Aorta (tissue), 5 donors: ENCODE measurements at places on chromosomes 3 and 15. TPM values are rescaled to one million over a fixed set of nuclear protein-coding genes. Genes with fewer than 3 reads are reported as not detected.

DNA sequence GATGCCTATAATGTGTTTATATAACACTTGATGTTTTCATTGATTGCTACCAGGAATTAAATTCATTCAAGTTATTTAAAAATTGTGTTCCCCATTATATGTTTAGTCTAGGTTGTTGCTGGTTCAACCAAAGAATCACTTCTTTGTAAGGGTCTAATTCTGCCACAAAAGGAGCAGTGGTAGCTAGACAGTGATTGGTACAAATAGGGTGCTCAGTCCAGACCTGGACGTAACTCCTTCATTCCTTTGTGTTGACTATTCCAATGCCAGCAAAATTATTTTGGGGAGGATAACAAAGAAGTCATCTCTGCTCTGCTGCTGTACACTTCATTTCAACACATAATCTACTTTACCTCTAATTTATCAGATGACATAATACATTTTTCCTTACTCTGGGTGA lies 1.2 kb downstream of the CHMP2B start:
- DNase-seq: no peak

SLC24A5 gene
- not detected for total RNA-seq

GRCh38 chr3:50666837-50667236 lies 7.9 kb upstream of the DOCK3 start:
- no peak for DNase-seq

ITGA11 gene
- total RNA-seq: 138 TPM

- DNase-seq: no peak
Observed at GRCh38 chr3:161740421-161740820, 243.8 kb downstream of the OTOL1 start.

DNA sequence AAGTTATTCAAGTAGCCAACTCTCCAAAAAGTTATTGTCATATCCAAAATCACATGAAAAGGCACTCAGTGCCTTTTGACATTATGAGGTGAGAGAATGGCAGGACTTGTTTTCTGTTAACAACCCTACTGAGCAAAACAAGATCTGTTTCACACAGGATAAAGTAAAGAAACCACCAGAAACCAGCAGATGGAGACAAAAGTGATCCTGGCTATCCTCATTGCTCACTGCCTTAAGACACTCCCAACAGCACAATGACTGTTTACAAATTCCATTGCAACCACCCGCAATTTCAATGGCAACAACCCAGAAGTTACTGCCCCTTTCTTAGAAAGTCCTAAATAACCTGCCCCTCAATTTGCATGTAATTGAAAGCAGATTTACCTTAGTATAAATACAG lies 352.6 kb upstream of the NDN start:
- DNase-seq: no peak
